Endodermal cell (in vitro differentiated cells): ENCODE measurements at places on chromosomes 7 and 10.

GRCh38 chr10:52499281-52499680 is 185.2 kb downstream of the DKK1 start:
- DNase-seq: no peak

DNA sequence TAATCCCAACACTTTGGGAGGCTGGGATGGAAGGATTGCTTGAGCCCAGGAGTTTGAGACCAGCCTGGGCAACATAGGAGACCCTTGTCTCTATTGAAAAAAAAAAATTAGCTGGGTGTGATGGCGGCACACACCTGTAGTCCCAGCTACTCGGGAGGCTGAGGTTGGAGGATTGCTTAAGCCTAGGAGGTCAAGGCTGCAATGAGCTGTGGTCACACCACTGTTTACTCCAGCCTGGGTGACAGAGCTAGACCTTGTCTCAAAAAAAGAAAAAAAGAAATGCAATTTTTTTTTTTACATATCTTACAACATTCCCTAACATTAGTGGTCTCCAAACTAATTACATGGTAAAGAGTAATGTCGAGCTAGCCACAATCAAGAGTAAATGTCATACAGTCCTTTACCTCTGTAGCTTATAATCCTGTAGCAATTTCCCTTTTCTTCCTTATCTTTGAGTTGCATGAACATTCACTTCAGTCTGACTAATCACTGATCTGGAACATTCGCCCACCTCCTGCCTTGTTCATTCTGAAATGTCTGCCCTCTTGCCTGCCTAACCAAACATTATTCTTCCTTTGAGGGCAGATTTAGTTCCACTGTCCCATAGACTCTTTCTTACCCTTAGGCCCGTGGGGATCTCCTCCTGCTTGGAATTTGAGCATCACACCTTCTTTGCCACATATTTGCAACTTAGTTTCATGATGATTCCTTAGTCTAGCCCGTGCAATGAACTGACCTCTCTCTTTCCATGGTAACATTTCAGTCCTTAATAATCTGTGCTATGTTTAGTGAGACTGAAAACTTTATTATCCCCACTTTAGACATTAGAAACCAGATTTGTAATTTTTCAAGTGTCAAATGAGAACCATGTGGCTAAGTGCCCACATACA is 4.8 kb upstream of the VCL start:
- no peak for DNase-seq

- DNase-seq: no peak
Observed at GRCh38 chr7:6168477-6168868, 104.0 kb downstream of the CYTH3 start.

- no peak for DNase-seq
Observed at GRCh38 chr10:75165684-75166622, 44.6 kb upstream of the VDAC2 start.

DNA sequence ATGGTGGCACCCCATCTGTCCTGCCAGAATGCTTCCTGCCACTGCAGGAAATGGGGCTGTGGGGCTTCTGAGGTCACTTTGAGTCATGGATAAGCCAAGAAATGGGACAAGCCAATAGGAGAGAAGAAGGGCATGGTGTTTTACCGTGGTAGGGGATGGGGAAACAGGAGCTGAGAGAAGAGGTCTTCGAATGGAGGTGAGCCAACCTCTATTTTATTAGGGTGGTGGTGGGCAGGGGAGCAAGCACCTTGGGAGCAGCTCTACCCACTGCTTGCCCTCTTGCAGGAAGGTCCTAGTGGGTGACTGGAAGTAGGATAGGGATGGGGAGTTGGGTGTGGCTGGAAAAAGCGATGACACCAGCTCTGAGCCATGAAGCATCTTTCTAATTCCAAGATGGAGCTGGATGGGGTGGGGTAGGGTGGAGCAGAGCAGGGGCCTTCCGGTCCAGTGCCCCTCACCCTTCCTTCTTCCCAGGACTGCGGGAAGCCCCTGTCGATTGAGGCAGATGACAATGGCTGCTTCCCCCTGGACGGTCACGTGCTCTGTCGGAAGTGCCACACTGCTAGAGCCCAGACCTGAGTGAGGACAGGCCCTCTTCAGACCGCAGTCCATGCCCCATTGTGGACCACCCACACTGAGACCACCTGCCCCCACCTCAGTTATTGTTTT is 9.1 kb downstream of the ZYX start:
- peak; percentile 58 for DNase-seq

DNA sequence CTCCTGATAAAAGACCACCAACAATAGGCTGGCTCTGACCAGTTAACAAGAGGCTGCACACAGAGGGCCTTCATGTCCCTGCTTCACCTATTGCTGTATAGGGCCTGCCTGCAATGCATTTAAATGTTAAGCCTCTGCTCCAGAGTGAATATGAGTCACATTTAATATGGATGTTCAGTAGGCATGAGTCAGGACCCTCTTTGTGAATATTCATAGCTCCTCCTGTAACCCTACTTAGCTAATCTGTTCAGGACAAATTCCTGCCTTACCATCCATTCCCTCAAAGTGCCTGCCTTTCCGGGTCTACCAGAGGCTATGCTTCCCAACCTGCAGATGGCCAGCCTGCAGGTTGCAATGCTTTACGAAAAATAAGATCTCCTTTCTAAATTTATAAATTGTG is 32.5 kb downstream of the ARHGAP22 start:
- DNase-seq: peak; percentile 12

DNA sequence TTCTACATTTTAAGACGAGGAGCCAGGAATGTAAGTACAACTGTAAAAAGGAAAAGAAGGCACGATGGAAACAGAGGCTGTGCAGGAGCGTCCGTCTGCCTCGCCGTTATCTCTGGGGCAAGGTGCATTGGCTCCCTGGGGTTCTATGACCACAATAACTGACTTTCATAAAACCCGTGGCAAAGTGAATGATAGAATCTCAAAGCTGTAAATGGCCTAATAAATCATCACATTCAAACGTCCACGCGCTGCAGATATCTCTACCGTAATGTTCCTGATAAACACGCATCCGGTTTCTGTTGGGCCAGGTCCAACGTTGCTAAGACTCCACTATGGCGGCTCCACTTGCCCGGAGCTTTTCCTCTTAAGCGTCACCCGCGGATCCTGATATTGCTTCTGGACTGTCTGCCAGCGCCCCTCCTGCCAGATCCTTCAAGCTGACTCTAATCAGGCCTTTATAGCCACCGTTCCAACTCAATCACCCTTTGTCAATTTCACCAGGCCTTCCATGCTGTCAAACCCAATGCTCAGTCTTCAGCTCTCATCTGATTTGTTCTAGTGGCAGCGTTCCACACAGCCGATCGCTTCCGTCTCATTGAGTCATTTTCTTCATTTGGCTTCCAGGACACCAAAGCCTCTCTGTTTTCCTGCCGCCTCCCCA is 265.6 kb upstream of the FOXK1 start:
- no peak for DNase-seq

DNA sequence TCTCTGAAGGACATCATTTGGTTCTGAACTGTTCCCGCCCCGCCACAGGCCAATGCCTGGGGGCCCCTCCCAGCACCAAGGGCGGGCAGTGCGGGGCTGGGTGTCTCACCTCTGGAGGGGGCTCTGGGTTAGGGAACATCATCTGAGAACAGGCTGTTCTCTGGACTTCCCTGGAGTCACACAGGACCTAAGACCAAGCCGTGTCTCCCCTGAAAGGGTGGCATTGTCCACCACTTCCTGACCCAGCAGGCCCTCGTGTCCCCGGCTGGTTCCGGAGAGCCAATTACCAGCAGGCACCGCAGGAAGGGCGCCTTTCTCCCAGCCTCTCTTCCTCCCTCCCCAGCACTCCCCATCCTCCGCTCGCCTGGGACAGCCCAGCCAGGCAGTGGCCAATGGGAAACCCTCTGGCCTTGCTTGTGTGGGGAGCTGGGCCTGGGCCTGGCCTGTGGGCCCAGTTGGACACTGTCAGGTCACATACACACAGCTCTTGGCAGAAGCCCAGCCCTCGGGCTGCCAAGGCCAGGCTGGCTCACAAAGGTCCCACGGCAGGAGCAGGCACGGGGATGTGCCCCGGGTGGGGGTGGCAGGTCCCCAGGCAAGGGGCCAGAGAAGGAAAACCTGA is 119.5 kb downstream of the SPDYE5 start:
- peak; percentile 87 for DNase-seq

DNA sequence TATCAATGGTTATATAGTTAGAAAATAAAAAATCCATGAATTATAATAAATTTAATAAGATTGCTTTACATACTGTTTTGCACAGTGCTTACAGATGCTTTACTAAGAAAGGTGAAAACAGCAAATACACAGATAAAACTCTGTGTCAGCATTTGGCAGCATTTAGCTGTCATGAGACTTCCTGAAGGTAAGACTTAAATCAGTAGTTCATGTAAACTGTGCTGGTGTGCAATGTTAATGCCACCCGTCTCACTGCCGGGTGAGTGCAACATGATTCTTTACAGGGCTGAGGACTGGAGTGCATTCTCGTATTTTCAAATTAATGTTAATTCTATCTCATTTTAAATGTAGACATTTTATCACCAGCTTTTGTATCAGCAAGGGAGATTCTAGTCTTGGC is 326.2 kb upstream of the POT1 start:
- DNase-seq: no peak

DNA sequence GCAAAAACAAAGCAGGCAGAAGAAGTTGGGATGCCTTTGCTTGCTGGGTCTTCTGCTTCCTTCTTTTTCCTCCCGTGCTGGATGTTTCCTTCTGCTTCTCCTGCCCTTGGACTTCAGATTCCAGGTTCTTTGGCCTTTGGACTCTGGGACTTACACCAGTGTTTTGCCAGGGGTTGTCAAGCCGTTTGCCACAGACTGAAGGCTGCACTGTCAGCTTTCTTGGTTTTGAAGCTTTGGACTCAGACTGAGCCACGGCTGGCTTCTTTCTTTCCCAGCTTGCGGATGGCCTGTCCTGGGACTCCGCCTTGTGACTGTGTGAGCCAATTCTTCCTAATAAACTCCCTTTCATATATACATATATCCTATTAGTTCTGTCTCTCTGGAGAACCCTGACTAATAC is 11.3 kb upstream of the LCOR start:
- no peak for DNase-seq

DNA sequence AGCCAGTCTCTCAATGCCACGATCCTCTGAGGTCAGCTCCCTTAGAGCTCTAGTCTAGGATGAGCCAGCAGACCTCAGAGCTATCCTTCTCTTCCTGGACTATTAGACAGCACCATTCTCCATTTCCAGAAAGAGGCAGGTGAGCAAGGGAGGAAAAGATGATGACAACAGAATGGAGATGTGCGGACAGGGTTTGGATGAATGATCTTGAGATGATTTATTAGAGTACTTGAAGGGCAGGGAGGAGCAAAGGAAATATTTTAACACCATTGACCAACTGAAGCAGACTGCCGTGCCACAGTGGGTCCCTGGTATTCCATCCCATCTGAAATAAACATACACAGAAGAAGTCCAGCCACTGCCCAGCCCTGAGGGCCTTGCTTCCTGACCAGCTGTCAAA is 94.3 kb downstream of the CFAP58 start:
- DNase-seq: no peak

GRCh38 chr10:98696516-98696915 is 249.8 kb upstream of the HPS1 start:
- DNase-seq: peak; percentile 64

DNA sequence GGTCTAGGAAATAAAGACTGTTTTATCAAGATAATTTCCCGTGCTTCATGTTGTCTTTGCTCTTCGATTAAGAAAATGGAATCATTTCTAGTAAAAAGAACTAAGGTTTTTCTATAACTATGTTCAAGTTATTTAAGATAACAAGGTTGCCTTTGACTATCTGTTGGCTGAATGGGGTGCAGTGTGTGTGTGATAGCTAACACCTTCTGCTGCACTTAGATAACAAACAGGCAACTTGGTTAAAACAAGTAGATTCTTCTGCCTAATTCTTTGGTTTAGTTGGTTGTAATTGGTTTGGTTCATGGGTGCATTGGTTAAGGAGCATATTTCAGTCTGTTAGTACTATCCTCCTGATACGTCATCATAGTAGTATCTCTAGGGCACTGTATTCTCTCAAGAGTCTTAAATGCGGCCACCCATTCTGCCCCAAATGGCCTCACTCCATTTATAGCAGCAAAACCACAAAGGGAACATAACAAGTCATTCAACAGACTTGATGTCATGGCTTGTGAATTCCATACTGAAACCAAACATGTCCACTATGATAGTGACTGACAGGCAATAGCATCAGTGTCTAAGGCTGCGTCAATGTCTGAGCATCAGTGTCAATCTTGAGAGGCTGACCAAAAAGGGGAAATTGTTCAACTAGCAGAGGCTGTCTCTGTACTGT is 55.7 kb downstream of the CCDC3 start:
- DNase-seq: no peak

DNA sequence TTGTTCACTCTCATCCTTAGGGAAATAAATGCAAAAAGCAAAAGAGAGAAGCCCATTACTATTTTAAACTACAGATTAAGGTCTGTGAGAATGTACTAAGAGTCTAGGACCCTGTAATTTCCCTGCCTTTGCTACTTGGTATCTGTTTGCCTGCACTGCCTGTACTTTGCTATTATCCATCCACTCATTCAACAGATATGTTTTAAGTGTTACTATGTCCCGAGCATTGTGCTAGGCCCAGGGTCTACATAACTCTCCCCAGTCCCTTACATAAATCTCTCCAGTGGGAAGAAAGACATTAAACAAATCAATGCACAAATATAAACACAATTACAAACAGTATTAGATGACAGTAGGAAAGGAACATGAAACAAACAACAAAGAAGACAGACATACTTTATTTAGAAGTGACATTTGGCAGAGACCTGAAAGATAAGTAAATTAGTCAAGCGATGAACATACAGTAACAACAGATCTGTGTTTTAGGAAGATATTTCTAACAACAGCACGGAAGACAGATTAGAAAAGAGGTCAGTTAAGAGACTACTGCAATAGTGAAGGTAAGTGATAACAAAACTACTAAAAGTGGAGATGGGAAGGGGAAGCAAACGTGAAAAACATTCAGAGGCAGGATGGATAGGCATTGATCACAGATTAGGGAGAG is 30.0 kb downstream of the ZNF800 start:
- no peak for DNase-seq

- no peak for DNase-seq
Observed at GRCh38 chr7:108314049-108314448, 142.2 kb downstream of the NRCAM start.

GRCh38 chr10:71893920-71894319 is 42.9 kb upstream of the PSAP start:
- DNase-seq: no peak

- no peak for DNase-seq
Observed at GRCh38 chr7:129875160-129875559, 77.6 kb downstream of the UBE2H start.

GRCh38 chr10:131609176-131609575 is 291.6 kb upstream of the PPP2R2D start:
- DNase-seq: no peak

DNA sequence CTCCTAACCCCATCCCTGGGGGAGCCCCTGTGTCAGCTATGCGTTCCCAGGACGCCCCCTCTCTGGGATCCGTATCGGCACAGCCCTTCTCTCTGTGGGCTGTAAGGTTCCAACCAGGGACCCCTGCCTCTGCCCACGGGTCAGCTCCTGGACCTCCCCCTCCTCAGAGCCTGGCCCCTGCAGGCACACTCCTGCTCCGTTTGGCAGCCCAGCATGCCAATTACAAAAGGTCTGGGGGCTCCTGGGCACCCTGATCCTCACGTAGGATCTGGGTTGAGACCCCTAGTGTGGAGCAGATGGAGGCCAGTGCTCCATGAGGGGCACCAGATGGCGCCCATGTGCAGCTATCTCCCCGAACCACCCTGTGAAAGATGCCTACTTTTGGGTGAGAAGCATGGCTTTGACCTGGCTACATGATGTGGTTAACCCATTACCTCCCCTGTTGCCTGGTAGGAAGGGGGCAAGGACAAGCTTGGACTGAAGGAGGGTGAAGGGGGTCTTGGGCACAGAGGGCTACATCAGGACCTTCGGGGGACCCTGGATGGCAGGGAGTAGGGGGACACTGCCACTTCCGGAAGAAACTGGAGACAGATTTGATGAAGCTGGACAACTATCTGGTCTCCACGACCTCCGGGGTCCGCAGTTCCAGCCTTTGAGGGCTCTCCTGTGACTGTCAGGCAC is 9.0 kb downstream of the TACR2 start:
- peak; percentile 80 for DNase-seq
